Stimulated activated CD4-positive, alpha-beta T cell treated with anti-CD3 and anti-CD28 coated beads, Interleukin-1b, Interleukin-23, amount 100 ng/mL, for 1 hour (primary cell): ENCODE measurements at places on chromosomes 2 and 18.

- DNase-seq, result no peak
Observed at GRCh38 chr2:212797484-212798205, 259.0 kb upstream of the ERBB4 start.

DNA sequence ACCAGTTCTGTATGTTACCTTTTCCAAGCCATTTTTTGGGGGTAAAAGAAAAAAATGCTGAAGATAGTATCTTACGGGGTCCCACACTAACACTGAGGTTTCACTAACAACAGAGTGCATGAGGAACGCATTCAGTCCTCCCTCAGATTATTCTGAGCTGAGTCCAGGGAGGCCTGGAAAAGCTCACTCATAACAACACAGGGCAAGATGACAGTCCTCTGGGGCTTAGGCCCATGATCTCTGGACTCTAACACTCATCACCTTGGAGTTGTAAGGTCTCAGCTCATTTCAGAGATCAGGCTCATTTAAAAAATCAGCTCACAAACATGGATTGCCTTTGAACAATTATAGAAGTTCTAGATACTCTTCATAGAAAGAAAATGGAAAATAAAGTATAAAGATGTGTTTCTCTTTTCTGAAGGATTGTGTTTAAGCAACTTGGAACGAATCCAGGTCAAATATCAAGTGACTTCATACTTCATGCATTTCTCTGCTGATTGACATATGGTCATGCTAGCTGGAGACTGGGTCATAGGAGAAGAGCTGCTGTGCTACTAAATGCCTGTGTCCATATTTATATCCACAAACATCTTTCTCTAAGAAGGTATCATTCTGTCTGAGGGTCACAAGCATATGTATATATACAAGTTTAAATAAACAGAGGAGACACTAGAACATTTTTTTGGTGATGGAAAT is 265.8 kb downstream of the ALK start:
- DNase-seq, result no peak

DNA sequence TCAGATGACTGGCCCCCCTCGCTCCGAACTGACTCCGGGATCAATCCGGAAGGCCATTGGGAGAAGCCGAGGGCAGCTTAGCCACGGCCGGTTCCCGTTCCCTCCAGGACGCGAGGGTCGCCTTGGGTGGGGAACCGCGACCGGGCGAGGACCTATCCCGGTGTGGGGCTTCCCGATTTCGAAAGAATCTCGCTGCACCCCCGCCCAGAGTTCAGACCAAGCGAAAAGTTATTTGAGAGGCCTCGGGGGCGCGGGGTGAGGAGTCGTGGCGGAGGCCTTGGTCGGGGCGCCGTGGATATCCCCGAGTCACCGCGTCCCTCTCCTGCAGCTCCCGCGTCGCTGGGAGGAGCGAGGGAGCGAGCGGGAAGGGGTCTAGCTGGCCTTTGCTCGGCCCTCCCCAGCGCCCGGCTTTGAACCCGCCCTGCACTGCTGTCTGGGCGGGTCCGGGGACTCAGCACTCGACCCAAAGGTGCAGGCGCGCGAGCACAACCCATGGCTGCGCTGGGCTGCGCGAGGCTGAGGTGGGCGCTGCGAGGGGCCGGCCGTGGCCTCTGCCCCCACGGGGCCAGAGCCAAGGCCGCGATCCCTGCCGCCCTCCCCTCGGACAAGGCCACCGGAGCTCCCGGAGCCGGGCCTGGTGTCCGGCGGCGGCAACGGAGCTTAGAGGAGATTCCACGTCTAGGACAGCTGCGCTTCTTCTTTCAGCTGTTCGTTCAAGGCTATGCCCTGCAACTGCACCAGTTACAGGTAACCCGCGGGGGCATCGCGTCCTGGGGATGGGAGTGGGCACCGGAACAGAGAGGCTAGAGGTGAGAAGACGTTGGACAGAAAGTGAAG is at the start of gene CYP27A1:
Gene CYP27A1 (plus strand): TSS at position 457 of the 837 bp plus-strand sequence. CDS start 36 bp downstream, at position 493.
- no peak for DNase-seq

DNA sequence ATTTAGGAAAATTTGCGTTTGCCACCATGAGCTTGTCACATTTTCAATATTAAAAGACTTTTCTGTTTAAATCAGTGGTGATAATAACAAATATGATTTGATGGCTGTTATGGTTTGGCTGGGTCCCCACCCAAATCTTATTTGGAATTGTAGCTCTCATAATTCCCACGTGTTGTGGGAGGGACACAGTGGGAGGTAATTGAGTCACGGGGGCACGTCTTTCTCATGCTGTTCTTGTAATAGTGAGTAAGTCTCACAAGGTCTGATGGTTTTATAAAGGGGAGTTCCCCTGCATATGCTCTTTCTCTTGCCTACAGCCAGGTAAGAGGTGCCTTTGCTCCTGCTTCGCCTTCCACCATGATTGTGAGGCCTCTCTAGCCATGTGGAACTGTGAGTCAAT is 83.4 kb upstream of the RGPD4 start:
- DNase-seq, result no peak

DNA sequence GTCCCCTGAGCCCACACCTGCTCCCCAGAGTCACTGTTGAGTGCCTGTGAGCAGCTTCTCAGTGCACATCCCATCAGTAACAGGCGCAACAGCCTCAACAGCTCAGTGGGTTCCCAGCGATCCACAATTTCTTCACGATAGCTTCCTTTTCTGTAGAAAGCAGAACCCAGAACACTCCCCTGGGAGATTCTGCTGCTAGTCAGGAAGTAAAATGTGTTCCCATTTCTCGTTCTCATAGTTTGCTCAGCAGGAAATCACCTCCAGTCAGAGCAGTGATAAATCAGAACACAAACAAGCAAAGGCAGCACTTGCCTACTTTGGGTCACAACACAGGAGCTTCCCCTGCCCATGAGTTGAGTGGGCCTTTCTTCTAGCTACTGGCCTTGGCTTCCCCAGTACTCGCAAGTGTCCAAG is 48.9 kb upstream of the ATG16L1 start:
- no peak for DNase-seq

- DNase-seq, result no peak
Observed at GRCh38 chr2:219524817-219525216, 10.5 kb downstream of the ASIC4 start.

GRCh38 chr2:3641841-3642421 is 16.1 kb upstream of the ALLC start:
- DNase-seq, result no peak

DNA sequence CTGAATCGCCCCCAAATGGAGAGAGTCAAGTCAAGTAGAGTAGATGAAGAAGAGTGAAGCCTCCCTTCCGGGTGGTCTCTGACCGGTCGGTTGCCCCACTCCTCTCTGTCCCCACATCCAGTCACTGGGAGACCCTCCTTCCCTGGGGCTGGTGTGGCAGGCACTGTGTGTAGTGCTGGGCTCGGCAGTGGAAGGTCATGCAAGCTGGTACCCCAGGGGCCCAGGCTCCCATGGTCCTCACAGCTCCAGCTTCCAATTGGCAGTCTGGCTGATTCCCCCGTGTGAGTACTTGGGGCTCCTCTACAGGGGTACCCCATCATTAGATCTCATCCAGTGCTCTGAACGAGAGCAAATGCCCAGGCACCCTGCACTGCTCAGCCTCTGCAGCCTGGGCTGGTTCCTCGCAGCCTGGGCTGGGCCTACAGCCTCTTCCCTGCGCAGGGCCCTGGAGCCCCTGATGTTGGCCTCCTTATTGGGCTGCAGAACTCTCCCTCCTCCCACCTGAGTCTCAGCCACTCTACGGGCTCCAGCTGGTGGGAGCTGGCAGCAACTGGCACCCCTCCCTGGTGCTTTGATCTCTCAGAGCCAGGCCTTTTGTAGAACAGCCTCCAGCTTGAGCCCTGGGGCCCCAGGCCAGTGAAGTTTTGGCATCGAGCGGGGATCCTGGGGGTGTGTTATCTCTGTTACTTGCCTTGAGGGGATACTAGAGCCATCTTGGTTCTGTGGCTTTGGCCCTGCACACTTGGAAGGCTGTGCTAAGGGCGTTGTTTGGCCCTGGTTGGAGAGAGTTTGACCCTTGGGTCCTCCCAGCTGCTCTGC is 187.8 kb upstream of the HDAC4 start:
- no peak for DNase-seq

- DNase-seq, result no peak
Observed at GRCh38 chr18:79637181-79637920, 42.3 kb upstream of the CTDP1 start.

DNA sequence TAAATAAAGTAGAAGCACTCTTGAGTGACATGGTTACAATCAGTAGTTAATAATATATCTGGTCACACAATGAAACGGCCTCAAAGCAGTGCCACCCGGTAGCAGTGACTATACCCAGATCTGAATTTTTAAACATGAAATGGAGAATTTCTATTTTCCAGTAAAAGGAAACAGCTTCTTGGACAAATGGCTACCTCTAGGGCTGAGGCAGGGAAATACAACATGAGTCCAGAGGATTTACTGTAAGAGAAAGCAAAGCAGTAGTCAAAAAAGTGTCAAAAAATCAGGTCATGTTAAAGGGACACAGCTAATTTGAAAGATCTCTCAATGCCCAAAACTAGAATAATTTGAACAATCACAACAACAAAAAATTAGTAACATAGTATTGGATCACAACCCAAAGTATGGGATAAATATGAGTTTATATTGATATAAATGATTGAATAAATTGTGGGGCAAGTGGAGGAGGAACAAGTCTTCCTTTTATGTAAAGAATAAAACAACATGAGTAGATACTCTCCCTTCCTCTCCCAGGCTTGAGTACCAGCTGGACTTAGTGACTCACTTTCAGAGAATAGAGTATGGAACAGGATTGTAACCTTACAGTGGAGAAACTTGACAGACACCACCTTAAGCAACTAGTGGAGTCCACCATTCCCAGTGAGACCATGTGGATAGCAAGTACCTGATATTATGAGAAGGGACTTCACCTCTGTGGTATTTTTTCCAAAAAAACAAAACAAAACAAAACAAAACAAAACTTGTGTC is 180.8 kb downstream of the MBD2 start:
- no peak for DNase-seq

DNA sequence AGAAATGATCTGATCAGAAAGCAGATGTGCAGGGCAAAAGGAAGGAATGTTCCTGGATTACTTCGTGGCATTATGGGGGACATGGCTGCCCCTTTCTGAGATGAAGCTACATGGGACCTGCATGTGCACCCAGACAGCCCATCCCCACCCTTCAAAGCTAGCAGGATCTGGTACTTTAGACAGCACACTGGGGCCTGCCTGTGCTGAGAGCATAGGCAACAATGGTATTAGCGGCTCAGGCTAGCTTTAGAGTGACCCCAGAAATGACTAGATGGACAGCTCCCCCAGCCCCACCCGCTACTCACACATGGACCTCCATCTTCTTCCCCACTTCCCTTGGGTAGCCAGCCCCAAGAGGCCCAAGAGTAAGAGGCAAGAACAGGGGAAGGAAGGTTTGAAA is 61.5 kb upstream of the NFE2L2 start:
- DNase-seq, result no peak

GRCh38 chr2:51013933-51014526 is 17.9 kb downstream of the NRXN1 start:
- no peak for DNase-seq

DNA sequence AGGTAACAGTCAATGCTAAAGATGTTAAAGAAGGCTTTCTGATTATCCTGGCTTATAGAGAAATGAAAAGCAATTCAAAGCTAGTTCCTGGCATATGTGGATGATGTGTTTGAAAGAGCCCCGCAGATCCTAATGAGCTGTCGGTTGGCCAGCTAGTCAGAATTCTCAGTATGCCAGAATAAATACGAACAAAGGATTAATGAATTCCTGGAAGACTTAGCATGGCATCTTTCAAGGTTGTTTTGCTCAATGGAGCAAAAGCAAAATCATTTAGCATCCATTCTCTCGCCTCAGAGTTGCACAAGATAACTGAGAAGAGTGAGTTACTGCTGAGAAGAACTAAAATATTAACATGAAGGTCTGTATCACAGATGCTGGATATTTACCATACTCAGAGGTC is 307.6 kb downstream of the RIT2 start:
- DNase-seq, result no peak

DNA sequence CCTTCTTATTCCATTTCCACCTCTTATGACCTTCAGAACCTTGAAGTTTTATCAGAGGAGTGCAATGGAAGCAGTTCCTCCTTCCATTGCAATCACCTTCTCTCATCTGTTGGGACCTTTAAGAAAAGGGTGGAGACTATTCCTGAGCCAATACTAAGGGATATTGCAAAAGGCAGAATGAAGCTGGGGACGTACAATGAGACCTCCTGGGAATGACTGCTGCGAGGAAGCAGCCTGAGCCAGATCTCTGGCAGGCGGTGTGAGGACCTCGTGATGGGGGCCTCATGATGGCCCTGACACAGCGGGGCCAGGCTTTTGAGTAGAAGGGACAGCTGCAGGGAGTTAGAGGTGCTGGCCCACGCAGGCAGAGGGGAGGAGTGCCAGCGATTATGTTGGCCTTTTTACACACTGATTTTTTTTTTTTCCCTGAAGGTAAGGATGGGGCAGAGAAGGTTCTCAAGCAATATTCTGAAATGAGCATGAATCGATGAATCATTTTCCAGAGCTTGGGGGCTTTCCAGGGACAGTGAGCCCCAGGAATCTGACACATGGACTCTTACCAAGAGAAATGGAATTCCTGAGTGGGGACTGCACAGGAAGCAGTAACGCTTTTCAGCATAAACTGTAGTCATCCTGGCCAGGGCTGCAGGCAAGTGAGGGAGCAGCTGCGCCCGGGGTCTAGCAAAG is 40.0 kb upstream of the LAPTM4A start:
- DNase-seq, result no peak

GRCh38 chr18:12803069-12803936 is 80.7 kb downstream of the PTPN2 start:
- no peak for DNase-seq

DNA sequence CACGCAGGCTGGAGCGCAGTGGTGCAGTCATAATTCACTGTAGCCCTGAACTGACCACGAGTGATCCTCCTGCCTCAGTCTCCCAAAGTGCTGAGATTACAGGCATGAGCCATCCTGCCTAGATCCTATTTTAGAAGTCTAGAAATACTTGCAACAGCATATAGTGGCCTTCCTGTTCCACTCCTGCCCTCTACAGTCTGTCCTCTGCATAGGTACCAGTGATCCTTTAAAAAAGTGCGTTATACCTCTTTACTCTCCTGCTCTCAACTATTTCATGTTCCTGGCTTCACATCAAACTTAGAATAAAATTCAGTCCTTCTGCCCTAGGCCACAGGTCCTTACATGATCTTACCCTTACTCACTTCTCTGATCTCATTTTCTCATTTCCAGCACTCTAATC is 6.0 kb downstream of the COMMD1 start:
- DNase-seq, result no peak

DNA sequence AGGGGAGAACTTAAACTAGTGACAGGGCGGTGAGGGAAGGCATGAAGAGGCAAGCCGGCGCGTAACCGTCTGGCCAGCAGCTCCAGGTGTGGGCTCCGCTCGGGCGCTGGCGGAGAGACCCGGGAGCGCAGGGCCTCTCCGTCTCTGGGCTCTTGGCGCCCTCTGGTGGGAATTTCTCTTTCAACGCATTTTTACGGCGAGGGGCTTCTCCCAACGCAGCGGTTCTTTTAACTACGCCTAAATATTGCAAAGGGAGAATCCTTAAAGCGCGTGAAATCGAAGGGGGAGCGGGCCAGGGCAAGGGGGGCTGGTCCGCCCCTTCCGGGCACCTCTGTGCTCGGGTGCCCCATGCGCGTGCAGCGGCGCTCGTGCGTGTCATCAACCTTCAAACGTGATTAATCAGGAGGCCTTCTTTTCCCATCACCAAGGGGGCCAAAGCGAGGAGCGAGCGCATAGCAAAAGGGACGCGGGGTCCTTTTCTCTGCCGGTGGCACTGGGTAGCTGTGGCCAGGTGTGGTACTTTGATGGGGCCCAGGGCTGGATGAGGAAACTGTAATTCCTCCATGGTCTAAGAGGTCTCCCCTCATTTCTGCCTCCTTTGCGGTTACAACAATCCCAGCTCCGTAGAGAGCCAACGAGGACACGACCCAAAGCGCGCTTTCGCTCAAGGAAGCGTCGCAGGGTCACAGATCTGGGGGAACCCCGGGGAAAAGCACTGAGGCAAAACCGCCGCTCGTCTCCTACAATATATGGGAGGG is 762 bp upstream of the GAD1 start:
- no peak for DNase-seq
